AG04450 (cell line): ENCODE measurements at places on chromosomes 4 and X.

DNA sequence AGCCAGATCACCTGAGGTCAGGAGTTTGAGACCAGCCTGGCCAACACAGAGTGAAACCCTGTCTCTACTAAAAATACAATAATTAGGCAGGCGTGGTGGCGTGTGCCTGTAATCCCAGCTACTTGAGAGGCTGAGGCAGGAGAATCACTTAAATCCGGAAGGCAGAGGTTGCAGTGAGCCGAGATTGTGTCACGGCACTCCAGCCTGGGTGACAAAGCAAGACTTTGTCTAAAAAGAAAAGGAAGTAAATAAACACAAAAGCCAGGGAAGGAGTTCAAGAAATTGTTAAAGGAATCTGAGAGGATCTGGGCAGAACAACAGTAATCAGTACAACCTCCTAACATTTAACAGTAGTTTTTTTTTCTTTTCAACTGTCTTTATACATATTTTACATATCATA lies 48.7 kb upstream of the ARHGEF6 start:
- DNase-seq: no peak

DNA sequence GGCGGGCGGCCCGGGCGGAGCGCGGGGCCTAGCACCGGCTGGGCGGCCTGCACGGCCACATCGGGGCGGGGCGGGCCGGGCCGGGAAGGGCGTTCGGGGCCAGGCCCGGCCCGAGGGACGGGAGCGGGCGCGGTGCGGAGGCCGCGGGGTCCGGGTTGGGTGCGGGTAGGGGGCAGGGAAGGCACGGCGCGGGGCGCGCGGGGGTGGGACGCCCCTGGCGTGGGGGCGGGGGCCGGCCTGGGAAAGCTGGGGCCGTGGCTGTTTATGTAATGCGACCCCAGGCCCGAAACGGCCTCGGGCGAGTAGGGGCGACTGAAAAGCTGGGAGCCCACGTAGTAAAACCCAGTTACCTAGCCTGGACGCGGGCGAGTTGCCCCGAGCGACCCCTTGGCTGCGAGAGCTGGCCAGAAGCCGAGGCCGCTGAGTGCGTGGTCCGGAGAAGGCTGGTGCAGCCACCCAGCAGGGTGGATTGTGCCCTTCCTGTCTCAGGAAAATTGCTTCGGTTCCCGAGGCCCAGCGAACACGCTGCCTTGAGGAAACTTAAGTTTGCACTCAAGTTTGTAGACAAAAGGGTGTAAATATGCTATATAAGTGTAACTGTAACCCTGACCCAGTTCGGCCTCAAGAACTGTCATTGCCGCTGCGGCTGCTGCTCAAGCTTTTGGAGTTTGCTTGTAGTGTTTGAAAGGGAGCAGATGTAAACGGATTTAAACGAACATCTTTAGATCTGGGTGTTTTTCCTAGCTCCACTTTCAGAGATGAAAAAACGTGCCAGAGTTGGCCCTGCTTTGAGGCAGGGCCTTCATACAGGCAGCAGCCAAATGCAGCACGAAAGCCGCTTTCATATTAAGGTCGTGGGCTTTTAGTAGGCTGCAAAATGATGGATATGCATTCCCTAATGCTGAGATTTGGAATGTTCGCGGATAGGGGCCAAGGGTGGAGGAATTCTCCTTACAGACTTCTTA lies 674 bp downstream of the SEC24B start:
- no peak for DNase-seq

DNA sequence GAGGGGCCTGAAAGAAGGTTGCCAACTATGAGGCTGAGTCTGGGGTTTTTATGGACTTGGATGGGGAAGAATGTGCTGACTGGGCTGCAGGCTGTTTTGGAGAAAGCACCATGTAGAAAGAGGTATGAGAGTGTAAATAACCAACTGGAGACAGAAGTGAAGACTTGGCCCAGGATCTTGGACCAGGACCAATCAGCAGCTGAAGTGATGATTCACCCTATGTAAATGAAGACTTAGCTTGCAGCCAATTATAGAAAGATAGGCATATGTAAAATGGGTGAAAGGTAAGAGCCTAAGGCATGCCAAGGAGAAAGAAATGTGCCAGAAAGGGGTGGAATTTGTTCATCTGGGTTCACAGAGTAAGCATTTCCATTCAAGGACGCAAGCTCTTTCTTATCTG lies 856.7 kb upstream of the PRKX start:
- DNase-seq: no peak

GRCh38 chr4:183105092-183105491 lies 6.0 kb downstream of the WWC2 start:
- DNase-seq: no peak

GRCh38 chr4:4666693-4667621 lies 125.1 kb upstream of the STX18 start:
- no peak for DNase-seq

GRCh38 chrX:48891402-48892288 lies 5.9 kb downstream of the TIMM17B start:
- DNase-seq: no peak

DNA sequence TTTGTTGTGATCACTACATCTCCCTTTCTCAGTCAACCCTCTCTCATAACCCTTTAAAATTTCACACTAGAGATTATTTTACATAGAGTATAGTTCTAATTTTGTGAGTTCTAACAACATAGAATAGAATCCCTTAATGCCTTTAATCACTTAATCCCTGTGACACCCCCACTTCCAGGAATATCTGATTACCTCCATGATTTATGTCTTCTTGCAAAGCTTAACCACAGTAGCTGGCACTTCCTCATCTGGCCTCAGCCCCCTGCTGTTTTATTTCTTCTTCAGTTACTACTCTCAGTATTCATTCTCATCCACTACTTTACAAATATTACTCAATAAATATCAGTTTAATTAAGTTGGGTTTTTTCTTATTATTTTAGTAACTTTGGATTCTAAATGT lies 340.9 kb downstream of the CENPC start:
- DNase-seq: no peak

- DNase-seq: no peak
Observed at GRCh38 chr4:99379571-99379970, 27.0 kb upstream of the ADH1C start.

DNA sequence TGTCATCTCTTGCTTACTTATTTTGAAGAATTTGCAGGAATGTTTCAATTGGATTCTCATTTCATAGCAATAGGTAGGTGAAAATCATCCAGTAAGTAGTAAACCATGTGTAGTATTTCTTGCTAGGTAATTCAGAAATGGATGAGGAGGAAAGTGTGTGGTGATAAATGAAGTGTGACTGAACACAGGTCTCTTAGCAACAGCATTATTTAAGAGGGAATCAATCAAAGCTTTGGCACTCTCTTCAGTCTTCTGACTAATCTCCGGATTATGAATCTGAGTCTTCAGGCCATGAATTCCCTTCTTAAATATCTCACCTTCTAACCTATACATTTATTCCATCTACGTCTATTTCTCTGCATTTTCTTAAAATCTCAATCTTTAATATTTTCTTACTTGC lies 55.8 kb upstream of the ARHGAP24 start:
- DNase-seq: no peak

GRCh38 chr4:53902786-53903185 lies 161.6 kb downstream of the CHIC2 start:
- no peak for DNase-seq

- DNase-seq: peak; percentile 76
Observed at GRCh38 chrX:40471965-40472648, 108.7 kb upstream of the ATP6AP2 start.

DNA sequence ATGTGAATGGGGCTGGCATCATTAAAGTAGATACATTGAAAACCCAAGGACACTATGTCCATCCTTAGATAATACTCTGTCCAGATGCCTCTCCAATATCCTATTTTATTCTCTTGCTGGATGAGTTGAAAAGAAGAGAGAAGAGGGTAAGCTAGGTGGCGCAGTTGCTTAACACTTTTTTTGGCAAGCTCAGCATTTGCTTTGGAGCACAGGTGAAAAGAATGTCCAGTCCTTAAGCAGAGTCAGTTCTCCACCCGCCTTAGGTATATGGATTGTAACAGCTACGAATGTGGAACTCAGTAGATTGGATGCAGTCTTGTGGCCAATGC lies 208.4 kb downstream of the NWD2 start:
- DNase-seq: no peak

DNA sequence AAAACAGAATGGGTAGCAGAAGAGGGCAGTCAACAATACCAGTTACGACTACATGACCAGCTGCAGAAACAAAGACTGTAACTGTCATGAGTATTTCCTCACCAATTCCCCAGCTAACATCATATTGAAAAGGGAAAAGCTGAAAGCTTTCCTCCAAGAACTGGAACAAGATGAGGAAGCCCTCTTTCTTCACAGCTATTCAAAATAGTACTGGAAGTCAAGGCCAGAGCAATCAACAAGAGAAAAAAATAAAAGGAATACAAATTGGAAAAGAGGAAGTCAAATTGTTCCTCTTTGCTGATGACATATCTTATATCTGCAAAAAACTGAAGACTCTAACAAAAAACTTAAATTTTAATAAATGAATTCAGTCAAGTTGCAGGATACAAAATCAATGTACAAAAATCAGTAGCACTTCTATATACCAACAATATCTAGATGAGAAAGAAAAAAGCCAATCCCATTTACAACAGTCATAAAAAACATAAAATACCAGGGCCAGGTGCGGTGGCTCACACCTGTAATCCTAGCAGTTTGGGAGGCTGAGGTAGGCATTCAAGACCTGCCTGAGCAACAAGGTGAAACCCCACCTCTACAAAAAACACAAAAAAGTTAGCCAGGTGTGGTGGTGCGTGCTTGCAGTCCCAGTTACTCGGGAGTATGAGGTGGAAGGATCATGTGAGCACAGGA lies 125.4 kb downstream of the ATP8A1 start:
- DNase-seq: no peak

- DNase-seq: peak; percentile 1
Observed at GRCh38 chr4:69689599-69689998, 36.6 kb upstream of the UGT2A1 start.

- DNase-seq: no peak
Observed at GRCh38 chr4:898869-899555, 33.1 kb downstream of the GAK start.
